Articular chondrocyte of knee joint (primary cell): ENCODE measurements at places on chromosomes 6 and 20. TPM values are rescaled to one million over a fixed set of nuclear protein-coding genes. Genes with fewer than 3 reads are reported as not detected.

Gene PROCR
- total RNA-seq: 44.2 and 60.6 TPM in 2 replicates

Gene SUPT3H
- 5.7 and 6.6 TPM in 2 replicates for total RNA-seq

Gene HDGFL1
- not detected in 2 replicates for total RNA-seq

Gene HFE
- 15.4 and 20.3 TPM in 2 replicates for total RNA-seq

Gene SIRPA
- 75.8 and 125 TPM in 2 replicates for total RNA-seq
